Activated T-helper 17 cell treated with anti-CD3 and anti-CD28 coated beads, Interleukin-2, amount 50 U/mL, for 72 hours (primary cell): ENCODE measurements at places on chromosomes 7 and 10.

GRCh38 chr7:127409629-127410028, 17.1 kb upstream of the ZNF800 start:
- no peak overlapping the region for H3K4me3 ChIP-seq
- H3K27me3 ChIP-seq = no peaks in the 10 kb centered on the region
- no peak overlapping the region for H3K27ac ChIP-seq
- ATAC-seq = no peak
- peaks cover 16% of the 10 kb centered on the region for H3K4me1 ChIP-seq

- H3K36me3 ChIP-seq = no peaks in the 10 kb centered on the region
- no peak overlapping the region for H3K27ac ChIP-seq
- ATAC-seq = no peak
- H3K4me1 ChIP-seq = no peaks in the 10 kb centered on the region
- no peak overlapping the region for H3K4me3 ChIP-seq
- H3K27me3 ChIP-seq = no peaks in the 10 kb centered on the region
Measured at GRCh38 chr7:33666531-33666930, 238.8 kb upstream of the BMPER start.

- H3K36me3 ChIP-seq = peaks cover 7% of the 10 kb centered on the region
- no peaks in the 10 kb centered on the region for H3K27me3 ChIP-seq
- peaks cover 53% of the 10 kb centered on the region for H3K4me1 ChIP-seq
- ATAC-seq = peak; percentile 33
- peak overlapping the region; percentile 85 for H3K4me3 ChIP-seq
- H3K27ac ChIP-seq = peak overlapping the region; percentile 98
Measured at GRCh38 chr10:5292196-5292735, 72.5 kb upstream of the UCN3 start.

DNA sequence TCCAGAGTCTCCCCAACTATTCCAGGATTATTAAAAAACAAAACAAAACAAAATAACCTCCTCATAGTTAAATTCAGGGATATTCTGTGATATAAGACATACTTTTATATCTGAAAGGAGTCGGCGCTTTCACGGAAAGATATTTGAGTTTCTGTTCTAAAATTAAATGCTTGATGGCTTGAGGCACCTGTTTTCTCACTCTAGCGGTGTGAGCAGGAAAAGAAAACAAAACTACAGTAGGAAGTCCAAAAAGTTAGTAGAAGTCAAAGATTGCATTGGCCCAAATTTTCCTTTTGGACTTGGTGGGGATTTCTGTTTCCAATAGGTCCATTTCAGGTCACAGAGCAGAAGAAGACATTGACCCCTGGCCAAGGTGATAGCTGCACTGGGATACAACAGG, 716.1 kb upstream of the POT1 start:
- no peaks in the 10 kb centered on the region for H3K36me3 ChIP-seq
- H3K4me1 ChIP-seq = no peaks in the 10 kb centered on the region
- no peak for ATAC-seq
- no peaks in the 10 kb centered on the region for H3K27me3 ChIP-seq
- no peak overlapping the region for H3K27ac ChIP-seq

- no peak for ATAC-seq
- no peak overlapping the region for H3K27ac ChIP-seq
- no peaks in the 10 kb centered on the region for H3K27me3 ChIP-seq
- H3K36me3 ChIP-seq = no peaks in the 10 kb centered on the region
Measured at GRCh38 chr7:122380992-122381391, 76.4 kb upstream of the FEZF1 start.
